ENCODE measurements at places on chromosomes 5 and 9.

DNA sequence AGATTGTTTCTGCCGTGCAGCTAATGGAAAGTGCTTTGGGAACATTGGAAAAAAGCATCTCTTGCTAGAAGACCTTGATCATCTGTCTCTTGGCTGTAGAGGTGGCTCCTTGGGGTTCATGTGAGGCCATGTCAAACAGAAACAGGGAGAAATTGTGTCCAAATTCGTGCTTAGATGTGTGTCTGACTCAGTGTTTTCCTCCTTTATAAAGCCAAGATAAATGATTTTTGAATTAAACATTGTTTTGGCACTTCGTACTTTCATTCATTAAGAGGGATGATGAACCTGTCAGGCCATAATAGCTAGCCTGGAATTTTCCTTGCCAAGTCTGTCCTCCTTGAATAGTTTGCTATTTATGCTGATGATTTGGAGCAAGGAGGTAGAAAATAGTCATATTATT is 143.8 kb downstream of the FBXL7 start:
- no peak for DNase-seq

DNA sequence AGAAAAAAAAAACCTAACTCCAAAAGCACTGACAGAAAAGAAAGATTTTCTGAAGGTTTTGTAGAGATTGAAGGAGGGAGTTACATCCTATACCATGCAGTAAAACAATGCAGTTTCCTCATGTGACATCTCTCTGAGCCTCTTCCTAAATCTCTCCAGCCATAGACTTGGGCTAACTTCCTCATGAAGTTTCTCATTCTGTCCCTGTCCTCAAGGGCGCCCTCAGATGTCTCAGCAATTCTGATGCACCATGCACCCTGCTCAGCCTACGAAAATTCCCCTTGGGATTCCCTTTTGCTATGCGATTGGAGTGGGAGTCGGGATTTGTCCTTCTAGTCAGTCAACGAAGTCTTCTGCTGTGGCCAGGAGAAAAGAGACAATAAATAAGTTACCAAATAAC is 68.9 kb downstream of the FAT2 start:
- no peak for DNase-seq

- DNase-seq = no peak
These were observed 22.1 kb downstream of the TRMO start for GRCh38 chr9:97900103-97900737.

GRCh38 chr9:3054017-3054586 is 210.2 kb upstream of the PUM3 start:
- no peak for DNase-seq

DNA sequence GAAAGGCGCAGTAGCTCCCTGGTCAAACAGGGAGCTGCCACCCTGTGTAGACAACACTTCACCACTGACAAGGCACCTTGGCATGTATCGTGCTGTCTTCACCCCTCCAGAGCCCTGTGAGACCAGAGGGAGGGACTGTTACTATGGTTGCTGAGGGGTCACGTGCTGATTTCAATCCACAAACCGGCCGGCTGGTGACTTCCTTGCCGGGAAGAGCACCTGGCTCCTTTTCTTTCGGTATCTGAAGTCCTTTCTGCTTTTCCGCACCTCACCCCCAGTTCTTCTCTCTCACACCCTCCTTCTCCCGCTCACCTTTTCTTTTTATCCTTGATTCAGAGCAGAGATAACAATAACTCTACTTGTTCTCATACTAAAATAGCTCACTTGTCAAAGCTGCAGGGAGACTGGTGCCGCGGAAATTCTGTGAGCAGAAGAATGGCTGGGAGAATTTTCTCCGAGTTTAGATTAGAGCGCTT is 327.2 kb downstream of the ZSWIM6 start:
- no peak for DNase-seq

GRCh38 chr9:132575005-132575609 is 7.3 kb upstream of the BARHL1 start:
- DNase-seq = peak; percentile 17

DNA sequence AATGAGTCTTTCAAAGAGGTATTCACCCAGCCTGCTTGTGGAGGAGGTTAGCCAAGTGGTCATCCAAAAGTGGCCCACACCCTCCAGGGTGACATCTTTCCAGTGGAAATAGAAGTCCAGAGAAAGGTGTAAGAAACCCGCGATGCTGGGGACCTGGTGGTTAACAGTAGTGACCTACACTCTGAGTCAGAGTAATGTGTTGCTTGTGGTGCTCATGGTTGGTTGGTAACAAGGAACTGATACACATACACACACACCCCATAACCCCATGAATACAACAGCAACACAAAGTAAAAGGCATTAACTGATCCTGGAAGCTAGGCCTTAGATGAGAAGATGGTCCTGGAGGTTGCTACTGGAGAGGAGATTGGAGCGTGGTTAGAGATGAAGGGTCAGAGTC is 26.9 kb downstream of the MRPS30 start:
- no peak for DNase-seq

DNA sequence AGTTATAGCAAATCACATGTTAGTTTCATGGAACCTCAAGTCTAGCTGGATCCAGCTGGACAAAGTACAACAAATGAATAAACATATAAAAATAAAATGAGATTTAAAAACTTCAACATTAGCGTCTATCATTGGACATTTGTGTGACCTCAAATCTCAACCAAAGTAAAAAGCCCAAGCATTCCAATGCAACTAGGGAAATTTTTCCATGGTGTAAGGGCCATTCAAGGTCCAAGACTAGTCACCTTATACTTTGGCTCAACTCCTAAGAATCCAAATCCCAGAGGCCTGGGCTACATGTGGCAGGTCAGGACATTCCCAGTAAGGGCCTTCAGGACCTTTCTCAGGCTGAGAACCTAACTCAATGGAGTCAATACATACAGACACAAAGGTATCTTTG is 137.4 kb upstream of the DMAC1 start:
- DNase-seq = no peak

GRCh38 chr9:2755285-2755684 is 38.0 kb downstream of the KCNV2 start:
- DNase-seq = no peak

- no peak for DNase-seq
These were observed 353.1 kb downstream of the TLE4 start for GRCh38 chr9:79924836-79925235.

GRCh38 chr5:158477214-158477613 is 618.3 kb upstream of the CLINT1 start:
- DNase-seq = no peak

- DNase-seq = no peak
These were observed 13.3 kb upstream of the RPS23 start for GRCh38 chr5:82291420-82291819.

GRCh38 chr5:170522211-170523141 is 18.7 kb downstream of the KCNIP1 start:
- no peak for DNase-seq

GRCh38 chr5:180523629-180524466 is 29.7 kb downstream of the CNOT6 start:
- DNase-seq = no peak

DNA sequence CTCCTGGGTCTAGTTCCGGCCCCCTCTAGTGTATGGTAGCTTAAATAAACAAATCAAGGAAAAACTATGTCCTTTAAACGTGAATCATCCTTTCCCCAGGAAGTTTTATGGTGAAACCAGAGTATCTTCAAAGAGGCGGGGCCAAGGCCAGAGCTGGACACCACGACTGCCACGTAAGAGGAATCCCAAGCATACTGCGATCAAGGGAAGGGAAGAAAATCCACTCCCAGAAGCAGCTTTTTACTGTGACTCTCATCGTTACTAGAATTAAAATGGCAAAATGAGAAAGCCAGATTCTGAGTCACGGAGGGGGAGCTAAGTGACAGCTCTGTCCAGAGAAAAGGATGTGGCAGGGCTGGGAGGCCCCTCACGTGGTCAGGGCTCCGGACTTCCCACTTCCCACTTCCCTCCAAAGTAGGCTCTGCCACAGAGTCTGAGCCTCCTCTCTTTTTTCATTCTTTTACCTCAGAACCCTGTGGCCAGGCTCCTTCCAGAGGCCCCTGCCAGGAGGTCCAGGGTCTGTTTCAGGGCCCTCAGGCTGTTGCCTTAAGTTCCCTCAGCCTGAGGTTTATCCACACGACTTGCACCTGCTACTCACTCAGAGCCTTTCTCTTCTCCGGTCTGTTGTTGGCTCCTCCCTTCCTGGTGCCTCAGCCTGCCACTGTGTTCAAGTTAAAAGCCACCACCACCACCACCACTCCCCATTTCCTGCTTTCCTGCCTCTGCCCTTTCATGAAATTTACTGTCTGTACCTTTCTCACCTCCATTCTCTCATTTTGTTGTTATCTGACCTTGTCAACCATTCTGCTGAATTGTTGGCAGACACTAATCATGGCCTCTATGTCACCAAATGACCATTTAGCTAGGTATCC is 1.4 kb upstream of the GLRX start:
- peak; percentile 85 for DNase-seq

DNA sequence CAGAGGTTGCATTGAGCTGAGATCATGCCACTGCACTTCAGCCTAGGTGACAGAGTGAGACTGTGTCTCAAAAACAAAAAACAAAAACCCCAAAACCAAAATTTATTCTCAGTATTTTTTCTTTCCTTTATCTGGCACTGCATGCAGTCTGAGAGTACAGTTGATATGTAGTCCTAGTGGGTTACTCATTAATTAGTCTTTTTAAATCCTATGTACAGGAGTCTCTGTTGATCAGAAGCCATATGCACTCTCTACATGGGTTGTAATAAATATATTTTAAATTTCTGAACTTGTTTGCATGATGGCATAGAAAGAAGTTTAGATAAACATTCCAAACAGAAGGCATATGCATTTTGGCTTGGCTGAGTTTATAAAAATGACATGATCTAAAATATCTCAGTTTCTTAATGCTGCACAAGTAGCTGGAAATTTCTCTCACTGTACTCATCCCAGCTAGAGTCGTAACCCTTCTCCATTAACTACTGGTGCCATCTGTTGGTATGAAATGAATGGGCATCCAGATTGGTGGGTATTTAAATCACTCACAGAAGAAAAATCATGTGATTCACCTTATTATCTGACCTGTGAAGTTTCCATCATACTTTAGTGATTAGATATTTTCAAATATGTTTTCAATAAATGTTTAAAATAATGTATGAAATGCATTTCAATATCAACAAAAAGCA is 284.8 kb downstream of the CTNND2 start:
- peak; percentile 5 for DNase-seq

DNA sequence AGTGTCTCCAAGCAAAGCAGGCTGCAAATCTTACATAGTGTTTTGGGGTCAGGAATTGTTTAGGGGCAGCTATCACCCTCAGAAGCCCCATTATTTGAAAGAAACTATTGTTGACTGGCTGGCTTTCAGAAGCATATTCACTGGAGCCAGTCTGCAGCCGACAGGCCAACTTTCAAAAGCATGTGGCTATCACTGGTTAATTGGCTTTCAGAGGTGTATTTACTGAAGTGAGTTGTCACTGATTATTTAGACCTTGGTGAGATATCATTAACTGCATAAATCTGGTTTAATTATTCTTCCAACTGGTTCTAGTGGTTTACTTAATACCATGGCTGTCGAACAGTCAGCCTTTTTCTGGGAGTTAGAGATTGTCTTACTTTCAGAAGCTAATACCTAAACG is 247.0 kb downstream of the CWC27 start:
- DNase-seq = no peak

DNA sequence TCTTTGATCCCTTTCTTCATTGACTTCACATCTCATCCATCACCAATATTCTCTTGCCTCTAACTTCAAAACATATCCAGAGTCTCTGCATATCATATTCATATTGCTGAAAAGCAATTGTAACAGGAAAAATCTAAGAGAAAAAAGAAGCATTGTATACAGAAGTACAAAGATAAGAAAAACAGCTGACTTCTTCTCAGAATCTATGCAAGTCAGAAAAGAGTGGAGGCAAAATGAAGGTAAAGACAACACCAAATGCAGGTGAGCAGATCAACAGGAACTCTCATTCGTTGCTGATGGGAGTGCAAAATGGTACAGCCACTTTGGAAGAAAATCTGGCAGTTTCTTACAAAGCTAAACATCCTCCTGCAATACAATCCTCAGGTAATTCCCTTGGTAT is 155.6 kb downstream of the PHF2 start:
- no peak for DNase-seq

- DNase-seq = no peak
These were observed 60.4 kb downstream of the DOCK2 start for GRCh38 chr5:169697511-169697890.

DNA sequence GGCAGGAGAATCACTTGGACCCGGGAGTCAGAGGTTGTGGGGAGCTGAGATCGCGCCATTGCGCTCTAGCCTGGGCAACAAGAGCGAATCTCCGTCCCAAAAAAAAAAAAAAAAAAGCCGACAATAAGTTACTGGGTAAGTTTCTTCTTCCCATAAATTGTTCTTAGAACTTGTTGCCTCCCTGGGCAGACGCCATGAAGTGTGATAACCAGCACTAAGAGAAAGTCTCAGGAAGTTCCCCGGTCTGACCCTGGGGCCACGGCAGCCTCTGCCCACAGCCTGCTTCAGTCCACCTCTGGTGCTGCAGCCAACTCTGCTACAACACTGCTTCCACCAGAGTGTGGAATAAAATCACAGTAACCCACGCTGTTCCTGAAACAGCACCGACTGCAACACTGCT is 19.1 kb downstream of the LPCAT1 start:
- no peak for DNase-seq

Measured in non-pigmented ciliary epithelial cell (primary cell).